ENCODE measurements at places on chromosomes 12 and 14.
A peak's percentile ranks its signal among the peaks of the same experiment; 100 is the strongest.

DNA sequence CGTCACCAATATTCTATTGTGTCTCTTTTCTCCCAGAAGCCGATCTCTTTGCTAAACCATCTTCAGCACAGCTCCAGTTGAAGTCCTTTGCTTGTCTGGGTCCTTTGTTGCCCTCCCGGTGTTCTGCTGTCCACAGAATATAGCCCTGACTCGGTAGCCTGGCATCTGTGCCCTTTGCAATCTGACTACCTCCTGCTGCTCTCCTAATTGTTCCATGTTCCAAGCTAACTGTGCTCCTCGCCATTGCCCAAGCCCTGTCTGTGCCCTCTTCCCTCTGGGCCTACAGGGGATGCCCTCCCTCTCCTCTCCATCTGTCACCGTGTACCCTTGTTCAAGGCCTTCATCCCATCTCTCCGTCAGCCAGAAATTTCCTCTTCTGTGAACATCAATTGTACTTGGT lies 306.3 kb downstream of the APAF1 start:
- no peak for DNase-seq

DNA sequence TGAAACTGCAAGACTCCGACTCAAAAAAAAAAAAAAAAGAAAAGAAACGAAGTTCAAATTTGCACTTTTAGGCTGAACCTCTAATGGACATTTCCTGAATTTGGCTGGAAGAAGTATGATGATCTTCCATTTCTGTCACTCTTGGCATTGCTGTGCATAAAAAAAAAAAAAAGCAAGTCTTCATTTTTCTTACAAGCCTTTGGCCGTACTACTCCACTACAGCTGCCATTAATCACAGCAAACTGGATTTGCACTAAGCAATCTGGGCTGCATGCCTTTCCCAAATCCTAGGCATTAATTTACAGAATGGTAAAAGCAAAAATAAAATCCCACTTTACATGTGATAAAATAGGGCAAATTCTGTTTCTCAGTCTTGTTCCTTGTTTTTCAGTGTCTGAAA lies 7.1 kb downstream of the CSRP2 start:
- no peak for DNase-seq

- no peak for DNase-seq
Observed at GRCh38 chr12:57126061-57126460, 2.2 kb upstream of the LRP1 start.

- DNase-seq: no peak
Observed at GRCh38 chr14:58822856-58823255, 185.1 kb downstream of the DACT1 start.

GRCh38 chr12:124914392-124915238 lies at the start of gene UBC:
TSS of gene UBC (minus strand) at chr12:124914650. CDS start at chr12:124913771, 879 bp downstream.
- DNase-seq: peak; percentile 88

GRCh38 chr14:90005939-90006530 lies 50.3 kb downstream of the TDP1 start:
- no peak for DNase-seq

DNA sequence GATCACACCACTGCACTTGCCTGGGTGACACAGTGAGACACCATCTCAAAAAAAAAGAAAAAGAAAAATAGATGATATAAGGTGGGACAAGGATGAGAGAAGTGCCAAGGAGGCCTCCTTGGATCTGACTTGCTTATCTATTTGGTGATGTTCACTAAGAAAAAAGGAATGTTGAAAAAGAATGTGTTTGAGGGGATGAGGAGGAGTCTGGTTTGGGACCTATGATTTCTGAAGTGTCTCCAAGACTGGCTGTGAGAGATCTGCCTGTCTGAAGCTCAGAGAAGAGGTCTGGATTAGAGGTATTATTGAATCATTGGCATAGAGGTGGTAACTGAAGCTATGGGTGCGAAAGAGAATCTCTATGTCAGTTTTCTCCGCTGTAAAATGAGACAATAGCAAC lies 42.8 kb downstream of the BCAT1 start:
- DNase-seq: no peak

GRCh38 chr14:89700801-89701200 lies 253.7 kb downstream of the EFCAB11 start:
- no peak for DNase-seq

DNA sequence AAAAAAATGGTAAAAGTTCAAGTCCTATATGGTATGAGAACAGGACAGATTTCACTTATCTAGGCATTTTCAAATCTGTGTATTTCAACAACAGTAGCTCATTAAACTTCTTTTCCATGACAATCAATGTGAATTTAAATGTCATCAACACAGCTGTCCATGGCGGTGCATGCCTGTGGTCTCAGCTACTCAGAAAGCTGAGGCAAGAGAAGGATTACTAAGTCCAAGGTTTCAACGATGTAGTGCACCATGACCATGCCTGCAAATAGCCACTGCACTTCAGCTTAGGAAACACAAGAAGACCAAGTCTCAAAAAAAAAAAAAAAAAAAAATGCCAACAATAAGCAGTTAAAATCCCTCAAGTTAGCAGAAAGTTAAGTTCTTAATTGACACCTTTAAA lies 214.6 kb downstream of the C12orf50 start:
- no peak for DNase-seq

GRCh38 chr12:17062267-17063036 lies 456.5 kb upstream of the LMO3 start:
- DNase-seq: no peak

DNA sequence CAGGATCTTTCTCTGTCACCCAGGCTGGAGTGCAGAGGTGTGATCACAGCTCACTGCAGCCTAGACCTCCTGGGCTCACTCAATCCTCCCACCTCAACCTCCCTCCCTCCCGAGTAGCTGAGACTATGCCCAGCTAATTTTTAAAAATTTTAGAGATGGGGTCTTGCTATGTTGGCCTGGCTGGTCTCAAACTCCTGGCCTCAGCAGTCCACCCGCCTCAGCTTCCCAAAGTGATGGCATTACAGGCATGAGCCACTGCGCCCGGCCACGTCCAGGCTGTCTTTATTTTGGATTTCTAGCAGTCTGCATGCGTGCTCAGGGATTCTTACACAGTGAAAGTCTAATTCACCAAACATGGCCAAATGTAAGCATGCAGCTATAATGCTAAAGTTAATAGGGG lies 17.8 kb downstream of the SLC8B1 start:
- DNase-seq: no peak

GRCh38 chr14:70192915-70193314 lies 4.2 kb upstream of the SLC8A3 start:
- DNase-seq: no peak

DNA sequence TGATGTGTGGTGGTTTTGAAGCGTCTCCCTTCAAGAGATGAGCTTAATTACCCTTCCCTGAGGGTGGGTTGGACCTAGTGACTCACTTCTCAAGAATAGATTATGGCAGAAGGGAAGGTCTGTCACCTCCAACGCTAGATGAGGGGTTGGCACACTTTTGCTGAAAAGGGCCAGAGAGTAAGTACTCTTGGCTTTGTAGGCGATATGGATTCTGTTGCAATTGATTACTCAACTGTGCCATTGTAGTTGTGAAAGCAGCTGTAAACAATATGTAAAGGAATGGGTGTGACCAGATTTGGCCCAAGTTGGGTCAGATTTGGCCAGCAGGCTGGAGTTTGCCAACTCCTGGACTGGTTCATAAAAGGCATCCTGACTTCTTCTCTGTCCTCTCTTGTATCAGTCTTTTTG lies 53.3 kb downstream of the SMIM41 start:
- DNase-seq: no peak

DNA sequence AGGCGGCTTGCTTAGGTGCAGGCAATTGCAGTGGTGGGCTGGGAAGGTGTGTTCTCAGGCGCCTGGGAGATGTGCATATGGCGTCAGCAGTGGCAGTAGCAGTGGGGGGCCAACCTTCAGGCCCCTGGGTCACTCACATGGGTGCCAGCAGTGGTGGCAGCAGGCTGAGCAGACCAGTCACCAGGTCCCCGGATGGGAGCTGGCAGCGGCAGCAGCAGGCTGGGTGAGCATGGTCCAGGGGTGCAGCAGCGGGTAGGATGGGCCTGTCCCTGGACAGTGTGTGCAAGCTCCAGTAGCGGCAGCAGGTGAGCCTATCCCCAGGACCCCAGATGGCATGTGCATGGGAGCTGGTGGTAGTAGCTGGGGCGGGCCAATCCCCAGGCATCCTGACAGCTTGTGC lies 108.5 kb upstream of the TMEM260 start:
- no peak for DNase-seq

DNA sequence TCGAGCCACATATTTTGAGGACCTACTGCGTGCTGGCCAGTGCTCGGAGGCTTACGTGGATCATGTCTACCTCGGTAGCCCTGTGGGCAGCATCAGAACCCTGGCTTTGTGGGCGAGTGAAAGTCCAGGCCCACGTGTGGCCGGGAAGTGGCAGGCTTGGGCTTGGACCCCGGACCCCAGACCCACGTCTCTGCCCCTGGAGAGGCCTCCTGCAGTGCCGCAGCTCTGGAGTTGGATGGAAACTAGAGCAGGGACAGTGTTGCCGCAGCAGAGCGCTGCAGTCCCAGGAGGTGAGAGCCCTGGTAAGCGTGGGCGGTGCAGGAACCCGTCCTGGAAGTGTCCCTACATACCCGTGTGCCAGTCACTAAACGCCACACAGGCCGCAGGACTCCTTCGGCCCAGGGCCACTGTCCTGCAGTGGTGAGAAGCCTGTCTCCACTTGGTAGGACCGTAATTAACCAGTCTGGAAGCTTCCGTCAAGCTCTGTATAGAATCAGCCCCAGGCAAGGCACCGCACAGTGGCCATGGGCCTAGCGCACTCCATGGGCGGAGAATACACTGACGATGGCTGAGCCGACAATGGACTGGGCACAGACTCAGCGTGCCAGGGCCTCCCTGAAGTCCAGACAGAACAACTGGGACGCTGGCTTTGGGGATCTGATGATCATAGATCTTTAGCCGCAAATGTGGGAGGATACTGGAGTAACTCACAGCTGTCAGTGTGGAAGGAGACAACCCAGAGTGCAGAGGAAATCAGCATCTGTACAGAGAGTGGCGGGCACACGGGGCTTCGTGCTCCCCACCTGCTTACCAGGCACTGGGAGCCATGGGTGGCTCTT lies 219.5 kb downstream of the KIF26A start:
- no peak for DNase-seq

All from activated CD4-positive, alpha-beta T cell treated with anti-CD3 and anti-CD28 coated beads, Interleukin-2, amount 50 U/mL, for 24 hours (primary cell).